Adipose tissue (tissue), 3 donors: ENCODE measurements at places on chromosomes 2 and 18. TPM values are rescaled to one million over a fixed set of nuclear protein-coding genes. Genes with fewer than 3 reads are reported as not detected.

PSTPIP2 gene
- 2.9 TPM for polyA plus RNA-seq

TXNDC9 gene
- 28.8 TPM for polyA plus RNA-seq

CHRND gene
- polyA plus RNA-seq, result not detected

ADD2 gene
- polyA plus RNA-seq, result 0.97 TPM

GALM gene
- polyA plus RNA-seq, result 6.7 TPM

TTC21B gene
- polyA plus RNA-seq, result 6.3 TPM

SPP2 gene
- not detected for polyA plus RNA-seq

ASXL3 gene
- 0.11 TPM for polyA plus RNA-seq

LINC00305 gene
- not detected for polyA plus RNA-seq

DSG2 gene
- polyA plus RNA-seq, result 4.7 TPM

RBM43 gene
- polyA plus RNA-seq, result 2.8 TPM

CYB5A gene
- polyA plus RNA-seq, result 593 TPM

VAMP5 gene
- 145 TPM for polyA plus RNA-seq
